Psoas muscle (tissue), 8 donors: ENCODE measurements at places on chromosomes 12 and 14. TPM values are rescaled to one million over a fixed set of nuclear protein-coding genes. Genes with fewer than 3 reads are reported as not detected.

DNA sequence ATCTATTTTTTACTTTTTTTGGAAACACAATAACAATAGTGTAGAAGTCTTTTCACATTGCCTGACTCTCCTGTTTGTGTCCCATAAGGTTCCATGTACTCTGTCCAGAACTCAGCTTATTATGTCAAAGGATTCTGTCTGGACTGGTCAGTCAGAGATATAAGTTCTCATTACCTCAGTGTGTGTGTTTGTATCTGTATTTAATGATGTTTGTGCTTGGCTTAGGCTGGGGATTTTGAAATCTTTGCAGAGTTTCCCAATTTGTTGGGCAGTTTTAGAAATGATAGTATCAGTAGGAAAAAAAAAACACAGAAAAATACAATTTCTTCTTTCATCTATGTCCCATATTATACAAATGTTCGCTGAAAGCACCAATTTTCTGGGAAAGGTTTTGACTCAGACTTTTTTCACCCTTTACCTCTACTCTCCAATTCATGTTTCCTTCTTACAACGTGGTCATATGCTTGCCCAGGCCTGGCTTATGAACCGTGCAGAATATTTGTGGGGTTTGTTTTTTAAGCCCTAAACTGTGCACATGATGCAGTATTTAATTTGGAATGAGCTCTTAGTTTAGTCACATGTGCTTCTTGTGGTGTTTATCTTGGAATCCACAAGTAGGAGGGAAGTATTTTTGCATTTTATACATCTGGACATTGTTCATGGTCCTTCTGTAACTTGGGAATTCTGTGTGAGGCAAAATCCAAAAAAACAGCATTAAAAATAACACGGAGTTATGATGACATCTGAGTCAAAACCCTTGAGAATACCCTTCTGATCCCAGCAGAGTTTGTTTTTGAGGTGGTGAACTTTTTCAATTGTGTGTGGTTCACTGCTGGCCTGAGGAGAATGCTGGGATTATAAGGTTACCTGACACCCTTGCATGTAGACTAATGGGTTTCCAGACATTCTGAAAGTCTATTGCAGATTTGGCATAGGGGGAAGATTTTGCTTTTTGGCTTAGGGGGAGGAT, 121.2 kb downstream of the RAD51B start:
- DNase-seq: no peak

- DNase-seq: no peak
These were observed 918.0 kb upstream of the SEL1L start for GRCh38 chr14:82451675-82452074.

GZMB gene
- total RNA-seq: 0.83 TPM

DNA sequence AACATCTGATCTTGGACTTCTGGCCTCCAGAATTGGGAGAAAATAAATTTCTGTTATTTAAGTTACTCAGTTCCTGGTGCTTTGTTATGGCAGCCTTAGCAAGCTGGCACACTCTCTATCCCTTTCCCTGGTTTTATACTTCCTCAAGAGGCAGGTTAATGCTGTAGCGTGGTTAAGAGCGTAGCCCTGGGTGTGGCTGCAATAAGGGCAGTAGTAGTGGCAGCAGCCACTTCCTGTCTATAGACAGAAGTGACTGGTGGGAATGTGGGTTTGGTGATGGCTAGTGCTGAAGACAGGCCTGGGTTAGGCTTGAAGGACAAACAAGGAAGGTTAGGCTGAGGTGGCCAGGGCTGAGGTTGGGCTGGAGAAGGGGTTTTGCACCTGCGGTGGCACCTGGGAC, 3.6 kb upstream of the LGALS3 start:
- DNase-seq: no peak

GRCh38 chr14:29648045-29648444, 279.6 kb downstream of the PRKD1 start:
- no peak for DNase-seq

GPD1 gene
- total RNA-seq: 133 TPM

- DNase-seq: no peak
These were observed 381.4 kb downstream of the ETNK1 start for GRCh38 chr12:23006413-23006812.

- DNase-seq: no peak
These were observed 161.3 kb downstream of the CPNE8 start for GRCh38 chr12:38744041-38744440.

- no peak for DNase-seq
These were observed 24.7 kb downstream of the RPL10L start for GRCh38 chr14:46626876-46627275.

VRTN gene
- not detected for total RNA-seq

GRCh38 chr12:121792607-121793439, 665 bp downstream of the RHOF start:
- DNase-seq: peak; percentile 69

GRCh38 chr12:1481326-1481725, 113.1 kb downstream of the FBXL14 start:
- DNase-seq: no peak

- DNase-seq: peak; percentile 46
These were observed 4.3 kb downstream of the HOXC9 start for GRCh38 chr12:54004063-54004840.

DACT1 gene
- total RNA-seq: 0.67 TPM

DNA sequence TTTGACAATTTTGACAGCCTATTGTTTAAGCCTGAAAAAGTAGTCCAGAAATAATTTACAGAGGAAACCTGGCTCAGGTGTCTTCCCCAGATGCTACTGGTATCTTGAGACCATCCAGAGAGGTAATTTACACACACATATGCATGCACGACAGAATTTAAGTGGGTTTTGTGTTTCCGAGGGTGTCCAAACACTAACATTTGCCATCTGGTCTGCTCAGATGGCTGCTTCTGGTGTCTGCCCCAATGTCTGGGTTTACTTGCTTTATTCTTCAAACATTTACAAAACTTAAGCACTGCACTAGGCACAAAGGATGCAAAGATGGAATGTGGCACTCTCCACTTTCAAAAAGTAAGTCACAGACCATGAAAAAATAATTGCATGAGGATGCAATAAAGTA, 226.6 kb upstream of the EGLN3 start:
- no peak for DNase-seq

GRCh38 chr14:100384819-100385813, 62.0 kb downstream of the SLC25A47 start:
- no peak for DNase-seq

HCAR3 gene
- not detected for total RNA-seq

- DNase-seq: no peak
These were observed 196.3 kb downstream of the TSPAN9 start for GRCh38 chr12:3273409-3273853.

- DNase-seq: no peak
These were observed 77.0 kb downstream of the PELI2 start for GRCh38 chr14:56195223-56195622.

DNA sequence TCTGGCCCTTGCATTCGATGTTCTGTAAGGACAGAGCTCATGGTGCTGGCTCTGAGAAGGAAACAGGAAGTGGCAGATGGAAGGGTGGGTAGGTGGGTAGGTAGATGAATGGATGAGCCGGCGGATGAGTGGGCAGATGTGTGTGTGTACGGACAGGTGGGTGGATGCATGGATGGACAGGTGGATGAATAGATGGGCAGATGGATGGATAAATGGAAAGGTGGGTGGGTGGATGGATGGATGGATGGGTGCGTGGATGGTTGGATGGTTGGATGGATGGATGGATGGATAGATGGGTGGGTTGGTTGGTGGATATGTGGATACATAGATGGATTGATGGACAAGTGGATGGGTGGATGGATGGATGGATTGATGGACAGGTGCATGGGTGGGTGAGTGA, 27.6 kb upstream of the PPP1R13B start:
- DNase-seq: no peak

KRT80 gene
- 4.7 TPM for total RNA-seq

DNA sequence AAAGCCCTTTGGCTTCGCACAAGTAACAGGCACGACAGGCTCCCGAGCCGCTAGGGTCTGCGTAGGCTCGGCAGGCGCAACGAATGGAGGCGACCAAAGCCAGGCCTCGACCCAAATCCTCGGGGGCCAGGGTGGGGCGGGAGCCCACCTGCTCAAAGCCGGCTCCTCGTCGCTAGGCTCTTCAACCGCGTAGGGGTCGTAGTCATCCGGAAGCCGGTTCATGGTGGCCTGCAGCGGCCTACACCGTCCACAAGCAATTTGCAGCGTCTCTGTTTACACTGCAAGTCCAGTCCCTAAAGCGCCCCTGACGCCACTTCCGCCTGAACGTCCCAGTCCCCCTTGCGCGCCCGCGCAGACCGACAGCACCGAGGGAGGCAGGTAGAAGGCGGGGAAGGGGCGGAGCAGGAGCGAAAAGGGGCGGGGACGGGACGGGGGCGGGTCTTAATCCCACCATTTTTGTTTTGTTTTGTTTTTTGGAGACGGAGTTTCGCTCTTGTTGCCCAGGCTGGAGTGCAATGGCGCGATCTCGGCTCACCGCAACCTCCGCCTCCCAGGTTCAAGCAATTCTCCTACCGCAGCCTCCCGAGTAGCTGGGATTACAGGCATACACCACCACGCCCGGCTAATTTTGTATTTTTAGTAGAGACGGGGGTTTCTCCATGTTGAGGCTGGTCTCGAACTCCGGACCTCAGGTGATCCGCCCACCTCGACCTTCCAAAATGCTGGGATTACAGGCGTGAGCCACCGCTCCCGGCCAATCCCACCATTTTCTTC, at the start of gene EAPP:
TSS of gene EAPP (minus strand) at position 295 of the 774 bp plus-strand sequence. CDS start at position 222, 73 bp downstream.
- peak; percentile 99 for DNase-seq

- no peak for DNase-seq
These were observed 82.6 kb downstream of the TAOK3 start for GRCh38 chr12:118290130-118290529.
